ENCODE measurements at places on chromosomes 2 and 18.
A peak's percentile ranks its signal among the peaks of the same experiment; 100 is the strongest.

DNA sequence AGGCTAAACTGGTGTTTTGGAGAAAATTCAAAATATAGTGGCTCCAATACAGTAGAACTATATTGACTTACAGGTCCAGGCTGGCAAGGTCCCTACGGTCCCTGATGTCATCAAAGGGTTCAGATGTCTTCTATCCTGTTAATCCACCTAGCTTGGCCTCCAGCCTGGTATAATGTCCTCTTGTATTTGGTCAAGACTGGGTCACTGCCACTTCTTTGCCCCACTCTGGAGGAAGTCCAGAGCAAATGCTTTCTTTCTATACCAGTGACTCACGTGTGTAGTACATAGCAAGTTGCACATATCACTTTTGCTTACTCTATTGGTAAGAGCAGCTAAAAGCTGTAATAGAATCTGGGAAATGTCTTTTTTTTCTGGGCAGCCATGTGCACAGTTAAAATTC is 80.8 kb downstream of the LCLAT1 start:
- no peak for DNase-seq

GRCh38 chr18:70154591-70155194 is 50.8 kb downstream of the RTTN start:
- DNase-seq = no peak

DNA sequence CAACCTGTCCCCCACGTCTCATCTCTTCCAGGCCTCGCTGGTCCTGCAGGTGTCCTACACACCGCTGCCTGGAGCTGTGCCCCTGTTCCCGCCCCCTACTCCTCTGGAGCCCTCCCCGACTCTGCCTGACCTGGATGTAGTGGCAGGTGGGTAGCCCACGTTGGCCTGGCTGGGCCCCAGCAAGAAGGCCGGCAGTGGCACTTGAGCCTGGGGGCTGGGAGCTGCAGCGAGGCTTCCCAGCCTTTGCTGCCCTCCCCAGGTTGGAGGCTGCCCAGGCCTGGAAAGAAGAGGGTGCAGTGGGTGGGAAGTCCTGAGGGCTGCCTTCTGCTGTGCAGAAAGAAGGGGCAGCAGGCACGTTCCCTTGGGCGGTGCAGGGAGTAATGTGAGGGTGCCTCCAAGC is 58.4 kb downstream of the DYSF start:
- no peak for DNase-seq

- no peak for DNase-seq
These were observed 34.1 kb downstream of the PIAS2 start for GRCh38 chr18:46883180-46883579.

- DNase-seq = no peak
These were observed 66.7 kb downstream of the DNMT3A start for GRCh38 chr2:25274868-25275574.

- no peak for DNase-seq
These were observed 4.3 kb upstream of the CHRNA1 start for GRCh38 chr2:174768557-174768956.

DNA sequence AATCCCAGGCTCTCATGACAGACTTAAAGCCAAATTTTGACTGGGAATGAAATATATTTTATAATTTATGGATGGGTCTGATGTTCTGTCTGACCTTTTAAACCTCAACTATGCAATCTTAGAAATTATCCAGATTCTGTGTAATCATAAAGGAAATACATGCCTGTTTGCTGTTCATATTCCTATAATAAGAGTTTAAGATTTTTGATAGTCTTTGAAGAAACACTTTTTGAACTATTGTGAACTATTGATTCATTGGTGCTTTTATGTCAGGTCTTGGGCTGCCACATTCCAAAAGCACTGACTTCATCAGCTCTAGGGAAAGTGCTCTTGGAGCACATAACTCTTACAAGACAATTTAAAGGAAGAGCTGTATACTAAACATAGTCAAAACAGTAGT is 64.2 kb downstream of the CCDC150 start:
- no peak for DNase-seq

DNA sequence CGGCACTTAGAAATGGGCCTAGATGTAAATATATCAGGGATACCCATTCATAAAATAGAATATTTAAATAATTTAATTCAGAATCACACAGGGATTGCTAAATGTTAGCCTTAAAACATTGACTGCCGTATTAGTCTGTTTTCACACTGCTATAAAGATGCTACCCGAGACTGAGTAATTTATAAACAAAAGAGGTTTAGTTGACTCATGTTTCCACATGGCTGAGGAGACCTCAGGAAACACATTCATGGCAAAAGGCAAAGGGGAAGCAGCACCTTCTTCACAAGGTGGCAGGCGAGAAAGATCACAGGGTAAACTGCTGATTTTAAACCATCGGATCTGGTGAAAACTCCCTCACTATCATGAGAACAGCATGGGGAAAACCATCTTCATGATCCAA is 223.6 kb upstream of the GULP1 start:
- DNase-seq = no peak

- no peak for DNase-seq
These were observed 51.8 kb upstream of the CTDP1 start for GRCh38 chr18:79627750-79628294.

- no peak for DNase-seq
These were observed 45.4 kb downstream of the BCL2L11 start for GRCh38 chr2:111166115-111166514.

- DNase-seq = no peak
These were observed 19.1 kb downstream of the MSH2 start for GRCh38 chr2:47422016-47422415.

DNA sequence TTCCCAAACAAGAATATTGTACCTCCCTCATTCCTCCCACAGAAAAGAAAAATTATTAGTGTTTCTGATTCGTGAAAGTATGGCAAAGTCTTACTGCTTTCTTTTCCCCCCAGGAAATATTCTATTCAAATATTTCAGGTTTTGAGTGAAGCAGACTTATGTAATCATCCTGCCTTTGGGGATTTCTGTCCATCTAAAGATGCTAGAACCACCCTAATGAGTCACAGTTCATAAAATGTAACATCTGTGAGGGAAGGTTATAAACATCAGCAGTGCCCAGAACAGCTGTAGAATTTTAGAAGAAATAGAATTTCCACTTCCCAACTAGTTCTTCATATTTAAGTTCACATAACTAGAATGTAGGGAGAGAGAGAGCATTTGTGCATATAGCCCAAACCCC is 39.0 kb downstream of the EEF1B2 start:
- no peak for DNase-seq

- no peak for DNase-seq
These were observed 40.8 kb downstream of the SPTBN1 start for GRCh38 chr2:54496920-54497319.

GRCh38 chr2:75506101-75506697 is 54.5 kb downstream of the EVA1A start:
- no peak for DNase-seq

- DNase-seq = no peak
These were observed 58.1 kb downstream of the MAP3K19 start for GRCh38 chr2:134988994-134989605.

- no peak for DNase-seq
These were observed 167.9 kb upstream of the HNRNPA3 start for GRCh38 chr2:177044671-177045070.

DNA sequence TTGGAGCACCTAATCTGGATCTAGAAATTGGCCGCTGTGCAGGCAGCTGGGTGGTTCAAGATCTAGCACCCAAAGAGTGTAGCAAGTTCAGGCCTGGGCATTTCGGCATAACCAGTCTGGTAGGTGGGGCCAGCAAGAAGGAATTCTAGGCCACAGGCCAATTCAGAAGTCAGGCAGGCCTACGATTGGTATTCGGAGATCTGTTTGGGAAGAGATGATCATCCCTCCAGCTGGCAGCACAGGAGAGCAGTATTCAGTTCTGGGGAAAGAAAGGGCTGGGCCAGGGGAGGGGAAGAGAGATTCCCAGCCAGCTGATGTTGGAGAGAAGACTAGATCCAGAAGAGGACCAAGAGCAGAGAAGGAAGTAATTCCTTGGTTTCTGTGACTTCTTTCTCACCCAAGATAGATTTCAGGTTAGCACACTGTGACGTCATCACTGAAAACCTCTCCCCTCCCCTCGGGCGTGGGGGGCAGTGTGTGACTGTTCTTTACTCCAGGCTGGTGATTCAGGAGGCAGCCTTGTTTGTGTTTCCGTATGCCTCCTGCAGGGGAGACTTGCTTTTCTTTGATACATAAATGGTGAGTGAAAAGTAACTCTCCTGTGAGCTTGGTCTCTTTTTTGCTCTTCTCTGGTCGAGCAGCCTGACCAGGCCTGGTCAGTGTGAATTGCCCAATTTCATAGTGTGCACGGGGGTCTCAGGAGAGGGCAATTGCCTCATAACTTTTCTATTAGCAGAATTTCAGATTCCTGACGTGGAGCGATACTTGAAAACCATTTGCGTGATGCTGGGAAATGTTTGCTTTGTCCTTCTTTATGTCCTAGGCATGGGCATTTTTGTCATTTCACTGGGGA is 61.1 kb downstream of the MEIS1 start:
- DNase-seq = no peak

GRCh38 chr2:240570531-240571313 is 2.4 kb downstream of the RNPEPL1 start:
- DNase-seq = no peak

- peak; percentile 60 for DNase-seq
These were observed 17.4 kb upstream of the HAAO start for GRCh38 chr2:42809819-42810120.

DNA sequence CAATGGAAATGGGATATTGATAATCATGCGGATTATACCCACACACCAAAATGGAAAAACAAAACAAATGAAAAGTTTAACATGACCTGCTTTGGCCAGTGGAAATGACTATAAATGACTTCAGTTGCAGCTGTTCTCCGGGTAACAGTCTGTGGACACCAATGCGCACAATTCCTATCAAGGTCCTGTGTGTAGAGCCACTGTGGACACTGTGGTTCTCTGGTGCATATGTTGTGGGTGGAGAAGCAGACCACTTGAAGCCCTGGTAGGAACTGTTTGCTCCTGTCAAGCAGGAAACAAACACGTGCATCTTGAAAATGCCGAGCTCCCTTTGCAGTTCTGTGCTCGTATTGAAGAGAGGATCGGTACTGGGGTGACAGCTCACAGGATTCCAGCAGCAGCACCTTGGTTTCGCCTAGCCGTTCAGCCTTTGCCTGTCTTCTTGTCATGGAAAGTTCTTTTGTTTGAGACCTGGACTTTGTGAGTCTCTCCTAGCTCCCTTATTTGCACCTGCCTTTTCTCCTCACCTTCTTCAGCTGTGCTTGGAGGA is 32.9 kb downstream of the NCK2 start:
- no peak for DNase-seq

DNA sequence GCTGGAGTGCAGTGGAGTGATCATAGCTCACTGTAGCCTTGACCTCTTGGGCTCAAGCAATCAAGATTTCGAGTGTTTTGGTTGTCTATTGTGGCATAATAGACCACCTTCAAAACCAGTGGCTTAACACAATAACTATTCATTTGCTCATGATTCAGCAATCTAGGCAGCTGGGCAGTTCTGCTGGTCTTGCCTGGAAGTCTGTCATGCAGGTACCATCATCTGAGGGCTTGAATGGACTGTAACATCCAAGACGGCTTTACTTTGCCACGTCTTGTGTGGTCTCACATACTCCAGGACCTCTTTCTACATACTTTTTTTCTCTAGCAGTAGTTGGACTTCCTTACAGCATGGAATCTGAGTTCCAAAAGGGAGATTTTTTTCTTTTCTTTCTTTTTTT is 13.2 kb upstream of the ANKRD29 start:
- no peak for DNase-seq

- no peak for DNase-seq
These were observed 176.4 kb upstream of the TCF4 start for GRCh38 chr18:55764386-55764785.

- no peak for DNase-seq
These were observed 961 bp upstream of the SLC40A1 start for GRCh38 chr2:189581354-189582139.

GRCh38 chr2:97691166-97691565 is 21.7 kb downstream of the C2orf92 start:
- no peak for DNase-seq

DNA sequence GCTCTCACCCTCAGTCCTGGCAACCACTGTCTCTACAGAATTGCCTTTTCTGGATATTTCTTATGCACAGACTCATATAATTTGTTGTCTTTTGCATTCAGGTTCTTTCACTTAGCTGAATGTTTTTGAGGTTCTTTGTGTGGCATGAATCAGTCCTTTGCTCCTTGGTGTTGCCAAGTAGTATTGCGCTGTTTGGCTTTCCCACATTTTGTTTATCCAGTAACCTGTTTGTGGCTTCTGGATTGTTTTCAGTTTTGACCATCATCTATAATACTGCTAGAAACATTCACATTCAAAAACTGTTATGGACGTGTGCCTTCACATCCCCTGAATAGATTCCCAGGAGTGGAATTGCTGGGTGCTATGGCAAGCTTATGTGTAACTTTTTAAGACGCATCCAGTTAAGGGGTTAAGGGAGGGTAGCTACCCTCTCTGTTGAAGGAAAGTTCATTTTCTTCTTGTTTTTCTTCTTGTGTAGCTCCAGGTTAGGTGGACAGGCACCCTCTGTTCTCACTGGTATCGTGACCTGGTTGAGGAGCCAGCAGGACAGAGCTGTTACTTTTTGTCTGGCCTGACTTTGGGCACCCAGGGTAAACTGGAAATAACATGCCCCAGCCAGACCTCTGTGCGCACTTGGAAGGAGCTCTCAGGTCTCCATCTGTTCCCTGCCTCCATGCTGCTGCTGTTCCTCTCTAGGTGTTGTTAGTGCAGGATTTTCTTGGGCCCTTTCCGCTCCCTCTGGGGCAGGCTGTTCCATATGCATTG is 29.6 kb downstream of the ARHGAP25 start:
- no peak for DNase-seq

DNA sequence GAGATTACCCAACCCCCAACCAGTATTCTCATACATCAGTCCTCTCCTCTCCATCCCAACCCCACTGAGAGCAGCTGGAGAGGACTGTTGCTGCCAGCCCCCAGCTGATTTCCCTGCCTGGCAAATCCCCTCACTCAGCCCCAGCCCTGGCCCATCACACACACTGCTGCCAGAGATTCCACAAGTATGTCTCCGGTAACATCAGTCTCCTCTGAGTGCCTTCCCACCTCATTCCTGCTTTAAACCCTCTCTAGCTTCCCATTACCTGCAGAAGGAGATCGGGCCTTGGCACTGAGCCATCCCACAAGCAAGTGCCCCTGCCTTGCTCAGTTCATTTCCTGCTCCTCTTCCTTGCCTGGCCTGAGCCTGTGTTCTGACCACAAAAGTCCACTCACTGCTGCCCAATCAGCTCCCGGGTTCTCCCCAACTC is 50.6 kb upstream of the ZFP36L2 start:
- DNase-seq = no peak

GRCh38 chr2:232533944-232534710 is 5.4 kb upstream of the CHRNG start:
- DNase-seq = no peak

DNA sequence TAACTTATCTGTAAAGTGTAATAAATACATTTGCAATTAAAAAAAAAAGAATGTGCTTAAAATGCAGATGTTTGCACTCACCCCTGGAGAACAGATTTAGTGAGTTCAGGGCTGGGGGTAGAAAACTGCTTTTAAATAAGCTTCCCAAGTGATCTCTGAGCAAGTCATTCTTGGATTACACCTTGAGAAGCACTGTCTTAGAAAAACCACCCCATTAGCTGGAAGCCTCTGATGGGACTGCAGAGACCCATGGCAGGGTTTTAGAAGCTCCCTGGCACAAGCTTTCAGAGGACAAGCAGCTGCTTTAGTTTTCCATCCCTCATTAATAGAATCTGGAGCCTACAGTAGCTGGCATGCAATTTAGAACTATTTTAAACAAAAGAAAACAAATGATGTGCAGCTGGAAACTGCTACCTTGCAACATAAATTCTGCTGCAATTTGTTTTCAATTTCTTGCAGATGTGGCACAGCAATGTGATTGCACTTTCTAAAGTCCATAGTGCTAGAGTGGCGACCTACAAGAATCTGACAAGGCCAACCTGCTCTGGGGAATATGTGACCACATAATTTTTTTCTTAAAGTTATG is 141.5 kb downstream of the CDC42EP3 start:
- no peak for DNase-seq

All from stimulated activated CD4-positive, alpha-beta T cell treated with anti-CD3 and anti-CD28 coated beads, Interleukin-12 subunit alpha, Interleukin-12 subunit beta, amount 100 ng/mL, for 24 hours (primary cell).